K562 (cell line): ENCODE measurements at places on chromosomes 12 and 14. TPM values are rescaled to one million over a fixed set of nuclear protein-coding genes. Genes with fewer than 3 reads are reported as not detected.

DNA sequence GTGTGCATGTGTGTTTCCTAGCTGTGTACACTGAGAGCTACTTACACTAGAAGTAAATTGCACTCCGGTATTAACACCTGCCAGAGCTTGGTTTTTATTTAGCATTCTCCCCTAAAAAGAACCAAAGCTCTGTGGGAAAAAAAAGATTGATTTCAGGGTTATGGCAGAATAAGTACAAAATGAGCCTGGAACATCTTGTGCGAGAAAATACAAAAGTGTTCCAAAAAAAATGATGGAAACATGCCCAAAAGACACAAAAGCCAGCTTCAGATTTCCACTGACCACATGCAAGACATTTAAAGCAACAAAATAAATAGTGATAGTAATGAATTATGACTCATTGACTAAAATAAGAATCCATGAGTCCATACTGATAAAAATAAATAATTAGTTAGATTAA, 188.3 kb downstream of the GXYLT1 start:
- DNase-seq: no peak
- H3K36me3 ChIP-seq: no peaks in the 10 kb centered on the region
- no peaks in the 10 kb centered on the region for H3K27me3 ChIP-seq
- no peak overlapping the region for H3K27ac ChIP-seq
- H3K4me3 ChIP-seq: no peak overlapping the region
- no peaks in the 10 kb centered on the region for H3K4me1 ChIP-seq

- H3K27ac ChIP-seq: no peak overlapping the region
- H3K4me1 ChIP-seq: peaks cover 7% of the 10 kb centered on the region
- DNase-seq: peak; percentile 31
- H3K4me3 ChIP-seq: no peak overlapping the region
Measured at GRCh38 chr12:7373226-7373625, 69.4 kb downstream of the ACSM4 start.

- no peaks in the 10 kb centered on the region; the same call in 1 of the 2 replicates for H3K4me1 ChIP-seq
- no peaks in the 10 kb centered on the region for H3K36me3 ChIP-seq
- H3K27me3 ChIP-seq: no peaks in the 10 kb centered on the region
- no peak overlapping the region for H3K27ac ChIP-seq
Measured at GRCh38 chr14:73833530-73834260, 17.9 kb upstream of the PTGR2 start.

GRCh38 chr12:38921025-38921677, 15.8 kb upstream of the CPNE8 start:
- H3K27ac ChIP-seq: no peak overlapping the region
- no peak overlapping the region for H3K4me3 ChIP-seq
- H3K36me3 ChIP-seq: no peaks in the 10 kb centered on the region
- DNase-seq: peak; percentile 67

GRCh38 chr14:63493246-63493645, 49.9 kb downstream of the PPP2R5E start:
- no peaks in the 10 kb centered on the region; the same call in 1 of the 2 replicates for H3K4me1 ChIP-seq
- H3K27me3 ChIP-seq: no peaks in the 10 kb centered on the region
- DNase-seq: no peak
- H3K4me3 ChIP-seq: no peak overlapping the region
- H3K36me3 ChIP-seq: no peaks in the 10 kb centered on the region
- no peak overlapping the region for H3K27ac ChIP-seq

DNA sequence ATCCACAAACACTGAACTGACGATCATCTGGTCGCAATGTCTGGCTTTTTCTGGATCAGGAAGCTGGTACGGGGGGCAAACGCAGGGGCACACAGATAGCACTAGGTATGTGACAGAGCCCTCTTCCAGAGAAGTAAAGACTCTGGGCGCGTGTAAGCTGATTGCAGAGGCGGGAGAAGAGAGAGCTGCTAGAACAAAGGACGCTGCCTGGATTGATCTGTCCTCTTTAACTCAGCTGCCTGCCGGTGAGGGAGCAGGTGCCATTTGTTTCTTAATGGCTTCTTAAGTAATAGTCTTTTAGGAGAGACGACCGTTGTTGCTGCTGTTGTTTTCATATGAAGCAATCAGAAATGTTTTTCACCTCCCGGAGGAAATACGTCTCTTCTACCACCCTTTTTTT, 77.3 kb downstream of the GLT1D1 start:
- peaks cover 61% of the 10 kb centered on the region for H3K27me3 ChIP-seq
- H3K36me3 ChIP-seq: no peaks in the 10 kb centered on the region
- DNase-seq: no peak
- H3K4me3 ChIP-seq: no peak overlapping the region

- H3K27ac ChIP-seq: no peak overlapping the region
- H3K4me1 ChIP-seq: no peaks in the 10 kb centered on the region
- H3K27me3 ChIP-seq: peaks cover 43% of the 10 kb centered on the region
- H3K36me3 ChIP-seq: no peaks in the 10 kb centered on the region
Measured at GRCh38 chr14:92463141-92463540, 50.4 kb upstream of the RIN3 start.

GRCh38 chr14:79011091-79011919, 841.1 kb downstream of the NRXN3 start:
- no peak overlapping the region for H3K4me3 ChIP-seq
- DNase-seq: peak; percentile 46
- no peaks in the 10 kb centered on the region for H3K36me3 ChIP-seq
- no peaks in the 10 kb centered on the region for H3K4me1 ChIP-seq
- no peak overlapping the region for H3K27ac ChIP-seq
- no peaks in the 10 kb centered on the region for H3K27me3 ChIP-seq

- DNase-seq: no peak
- H3K36me3 ChIP-seq: no peaks in the 10 kb centered on the region
- H3K4me3 ChIP-seq: no peak overlapping the region
- peaks cover 21% of the 10 kb centered on the region; the same call in 2 of the 3 replicates for H3K4me1 ChIP-seq
Measured at GRCh38 chr14:72828604-72829003, 65.3 kb downstream of the DPF3 start.

- H3K4me3 ChIP-seq: no peak overlapping the region
- peak overlapping the region; percentile 21; the same call in 1 of the 3 replicates for H3K27ac ChIP-seq
- H3K4me1 ChIP-seq: peaks cover 10% of the 10 kb centered on the region
Measured at GRCh38 chr12:31629756-31630732, 29.4 kb upstream of the ETFBKMT start.

- H3K36me3 ChIP-seq: no peaks in the 10 kb centered on the region
- DNase-seq: no peak
- H3K4me3 ChIP-seq: no peak overlapping the region
Measured at GRCh38 chr14:22429546-22430294, 159.3 kb downstream of the DAD1 start.

The KERA gene
- total RNA-seq: not detected in 2 replicates

The CDH24 gene
- 11.1 and 12.8 TPM in 2 replicates for total RNA-seq

The TAS2R50 gene
- total RNA-seq: 0.18 and 0.49 TPM in 2 replicates
